ENCODE measurements at places on chromosomes 6 and 20.

DNA sequence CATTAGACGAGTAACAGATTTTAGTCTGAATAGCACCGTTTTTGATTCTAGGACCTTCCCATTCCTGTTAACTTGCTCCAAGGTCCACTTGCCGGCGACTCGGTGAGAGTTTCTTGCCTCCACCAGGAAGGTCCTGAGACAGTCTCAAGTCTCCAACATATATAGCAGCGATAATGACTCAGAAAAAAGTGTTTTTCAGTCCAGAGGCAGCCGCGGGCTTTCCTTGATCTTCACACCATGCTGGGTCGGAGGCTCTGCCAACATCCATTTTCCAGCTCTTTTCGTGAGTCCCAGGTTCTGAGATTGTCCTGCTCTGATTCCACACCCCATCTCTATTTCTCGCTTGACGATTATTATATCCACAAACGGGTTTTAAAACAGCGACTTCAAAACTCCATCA is 170.5 kb downstream of the GPX5 start:
- DNase-seq = no peak

DNA sequence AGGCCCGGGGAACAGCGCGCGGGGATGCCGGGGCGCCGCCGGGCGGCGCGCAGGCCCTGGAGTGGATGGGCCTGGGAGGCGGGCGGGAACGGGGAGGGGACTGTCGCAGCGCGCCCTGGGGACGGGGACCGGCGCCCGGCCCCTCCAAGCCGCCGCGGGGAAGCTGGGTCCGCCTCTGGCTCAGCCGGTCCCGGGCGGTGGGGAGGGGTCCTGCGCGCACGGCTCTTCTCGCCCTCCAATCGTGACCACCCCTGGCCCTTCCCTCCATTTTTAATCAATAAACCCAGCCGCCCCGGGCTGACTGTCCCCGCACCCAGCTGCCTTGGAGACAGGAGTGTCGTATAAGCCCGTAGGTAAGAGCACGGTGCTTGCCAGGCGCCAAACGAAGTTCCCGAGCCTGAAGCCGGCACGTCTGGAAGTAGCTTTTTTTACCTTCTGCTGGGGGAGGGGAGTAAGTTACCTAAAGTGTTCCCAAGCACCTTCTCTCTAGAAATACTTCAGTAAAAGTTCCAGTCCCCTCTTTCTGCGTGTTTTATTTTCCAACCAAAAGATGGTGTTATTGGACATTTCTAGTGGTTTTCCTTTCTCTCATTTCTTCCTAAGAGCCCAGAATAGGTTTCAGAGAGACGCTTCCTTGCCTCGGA is 780 bp upstream of the TAF4 start:
- peak; percentile 44 for DNase-seq

DNA sequence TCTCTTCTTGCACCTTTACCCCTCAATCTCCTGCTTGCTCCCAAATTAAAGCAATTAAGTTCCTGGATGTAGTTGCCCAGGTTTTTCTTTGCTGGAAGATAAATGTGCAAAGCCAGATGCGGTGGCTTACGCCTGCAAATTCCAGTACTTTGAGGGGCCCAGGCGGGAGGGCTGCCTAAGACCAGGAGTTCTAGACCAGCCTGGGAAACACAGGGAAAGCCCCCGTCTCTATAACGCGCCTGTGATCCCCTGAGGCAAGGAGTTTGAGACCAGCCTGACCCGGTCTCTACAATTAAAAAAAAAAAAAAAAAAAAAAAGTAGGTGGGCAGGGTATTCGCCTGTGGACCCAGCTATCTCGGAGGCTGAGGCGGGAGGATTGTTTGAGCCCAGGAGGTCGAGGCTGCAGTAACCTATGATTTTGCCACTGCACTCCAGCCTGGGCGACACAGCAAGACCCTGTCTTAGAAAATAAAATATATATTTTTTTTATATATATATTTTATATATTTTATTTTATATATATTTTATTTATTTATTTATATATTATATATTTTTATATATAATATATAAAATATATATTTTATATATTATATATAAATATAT is 461 bp upstream of the DCDC2 start:
- no peak for DNase-seq

DNA sequence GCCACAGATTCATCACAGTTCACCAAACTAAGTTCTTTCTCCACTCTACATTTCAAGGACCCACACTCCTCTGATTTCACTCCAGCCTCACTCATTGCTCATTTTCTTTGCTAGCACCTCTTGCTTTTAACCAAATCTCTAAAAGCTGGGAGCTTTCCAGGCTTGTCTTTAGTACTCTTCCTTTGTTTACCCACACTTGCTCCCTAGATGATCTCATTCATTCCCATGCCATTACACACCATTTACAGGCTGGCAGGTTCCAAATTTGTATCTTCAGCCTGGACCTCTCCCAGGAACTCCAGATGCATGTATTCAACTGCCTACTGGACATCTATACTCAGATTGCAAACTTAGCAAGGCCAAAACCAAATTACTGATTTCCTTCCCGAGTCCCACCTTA is 5.3 kb upstream of the GUCA1B start:
- DNase-seq = peak; percentile 85

- no peak for DNase-seq
Observed at GRCh38 chr6:95017922-95018321, 559.4 kb upstream of the MANEA start.
